ENCODE measurements at places on chromosomes 13 and 19.

- peak; percentile 78 for DNase-seq
Measured at GRCh38 chr19:39031368-39032062, 834 bp downstream of the FBXO27 start.

DNA sequence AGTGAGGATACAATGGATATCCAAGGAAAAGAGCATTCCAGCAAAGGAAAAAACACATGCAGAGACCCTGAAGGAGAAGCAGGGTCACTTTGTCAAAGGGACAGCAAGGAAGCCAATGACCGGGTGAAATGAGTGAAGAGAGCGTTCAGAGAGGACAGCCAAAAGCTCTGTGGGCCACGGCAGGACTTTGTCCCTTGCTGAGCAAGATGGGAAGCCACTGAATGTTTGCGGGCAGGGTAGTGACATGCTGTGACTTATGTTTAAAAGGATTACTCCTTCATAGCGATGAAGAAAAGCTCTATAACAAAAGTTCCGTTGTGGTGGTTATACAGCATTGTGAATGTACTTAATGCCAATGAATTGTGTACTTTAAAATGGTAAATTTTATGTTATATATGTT lies 16.5 kb downstream of the ZAR1L start:
- no peak for DNase-seq

GRCh38 chr19:6417713-6418561 lies 6.7 kb downstream of the KHSRP start:
- DNase-seq, result no peak

DNA sequence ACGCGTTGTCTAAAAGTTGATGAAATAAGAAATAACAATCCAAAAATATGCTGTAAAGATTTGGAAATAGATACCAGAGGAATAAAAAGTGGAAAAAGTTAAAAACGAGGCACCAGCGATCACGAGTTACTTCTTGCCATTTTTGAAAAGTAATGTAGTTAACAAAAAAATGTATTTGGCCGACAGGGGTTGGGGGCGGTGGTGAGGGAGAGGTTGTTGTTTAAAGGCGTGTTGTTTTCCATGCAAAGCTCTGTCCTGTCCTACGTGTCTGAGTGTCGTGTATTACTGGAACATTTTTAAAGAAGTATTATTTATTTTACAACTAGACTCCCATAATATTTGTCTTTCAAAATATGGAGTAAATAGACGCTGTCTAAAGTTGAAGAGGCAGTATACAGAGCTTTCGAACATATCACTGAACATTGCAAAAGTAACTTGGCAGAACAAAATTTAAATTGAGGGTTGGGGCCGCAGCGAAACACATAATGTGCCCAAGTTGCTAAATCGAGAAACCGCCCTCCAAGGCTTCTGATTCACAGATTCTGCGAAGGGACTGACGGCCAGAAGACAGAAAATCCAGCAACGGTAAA lies 823 bp downstream of the FBXO17 start:
- DNase-seq, result no peak

DNA sequence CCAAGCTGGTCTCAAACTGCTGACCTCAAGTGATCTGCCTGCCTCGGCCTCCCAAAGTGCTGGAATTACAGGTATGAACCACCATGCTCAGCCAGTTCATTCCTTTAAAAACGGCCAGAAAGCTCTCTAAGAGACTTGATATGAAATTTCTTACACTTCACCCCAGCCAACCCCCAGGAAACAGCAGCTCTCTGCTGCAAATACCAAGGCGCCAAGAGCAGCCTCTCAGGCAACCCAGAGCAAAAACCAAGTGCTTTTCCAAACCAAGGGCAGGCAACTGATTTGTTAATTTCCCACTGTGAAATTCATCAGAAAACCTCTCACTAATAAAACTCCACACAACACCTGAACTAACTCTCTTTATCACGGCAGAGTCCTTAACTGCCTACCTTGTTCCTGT lies 44.9 kb downstream of the LATS2 start:
- no peak for DNase-seq

DNA sequence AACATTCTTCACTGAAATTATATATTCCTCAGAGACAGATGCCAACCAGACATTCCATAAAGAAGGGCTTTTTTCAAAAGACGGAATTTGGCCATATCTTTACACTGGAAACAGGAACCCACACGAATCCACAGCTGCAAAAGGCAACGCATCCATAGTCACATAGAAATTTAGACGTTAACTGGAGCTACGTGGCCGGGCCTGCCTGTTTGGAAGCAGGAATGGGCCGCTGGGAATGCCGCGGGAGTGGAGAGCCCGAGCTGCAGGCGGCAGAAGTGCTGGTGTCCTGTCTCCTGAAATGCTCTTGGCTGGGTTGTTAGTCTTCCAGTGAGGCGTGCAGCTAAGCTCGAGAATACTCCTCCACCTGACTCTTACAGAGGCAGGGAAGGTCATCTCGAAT lies 122.2 kb downstream of the KL start:
- no peak for DNase-seq

DNA sequence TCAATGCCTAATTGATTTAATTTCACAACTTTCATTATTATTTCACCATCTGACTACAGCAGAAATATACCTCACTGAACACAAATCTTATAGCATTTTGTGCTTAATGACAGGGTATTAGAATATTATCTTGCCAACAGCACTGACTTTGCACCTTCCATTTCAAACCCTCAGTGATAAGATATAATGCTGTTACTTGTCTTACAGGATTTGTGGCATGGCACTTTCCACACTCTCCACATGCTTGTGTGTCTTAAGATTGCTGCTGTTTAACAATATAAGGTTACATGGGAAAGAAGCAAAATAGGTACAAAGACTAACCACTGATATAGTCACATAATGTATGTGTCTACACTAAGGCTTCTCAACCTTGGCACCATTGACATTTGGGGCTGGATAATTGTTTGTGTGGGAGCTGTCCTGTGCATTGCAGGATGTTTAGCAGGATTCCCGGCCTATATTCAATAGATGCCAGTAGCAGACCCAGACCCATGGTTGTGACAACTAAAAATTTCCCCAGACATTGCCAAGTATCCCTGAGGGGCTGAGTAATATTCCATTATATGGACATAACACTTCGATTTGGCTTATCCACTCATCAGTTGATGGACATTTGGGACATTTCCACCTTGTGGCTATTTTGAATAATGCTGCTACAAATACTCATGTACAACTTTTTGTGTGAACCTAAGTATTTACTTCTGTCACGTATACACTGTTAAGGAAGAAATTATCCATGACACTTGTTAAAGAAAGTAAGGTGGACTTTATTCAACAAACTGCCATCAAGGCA lies 5.7 kb upstream of the DIAPH3 start:
- DNase-seq, result no peak

DNA sequence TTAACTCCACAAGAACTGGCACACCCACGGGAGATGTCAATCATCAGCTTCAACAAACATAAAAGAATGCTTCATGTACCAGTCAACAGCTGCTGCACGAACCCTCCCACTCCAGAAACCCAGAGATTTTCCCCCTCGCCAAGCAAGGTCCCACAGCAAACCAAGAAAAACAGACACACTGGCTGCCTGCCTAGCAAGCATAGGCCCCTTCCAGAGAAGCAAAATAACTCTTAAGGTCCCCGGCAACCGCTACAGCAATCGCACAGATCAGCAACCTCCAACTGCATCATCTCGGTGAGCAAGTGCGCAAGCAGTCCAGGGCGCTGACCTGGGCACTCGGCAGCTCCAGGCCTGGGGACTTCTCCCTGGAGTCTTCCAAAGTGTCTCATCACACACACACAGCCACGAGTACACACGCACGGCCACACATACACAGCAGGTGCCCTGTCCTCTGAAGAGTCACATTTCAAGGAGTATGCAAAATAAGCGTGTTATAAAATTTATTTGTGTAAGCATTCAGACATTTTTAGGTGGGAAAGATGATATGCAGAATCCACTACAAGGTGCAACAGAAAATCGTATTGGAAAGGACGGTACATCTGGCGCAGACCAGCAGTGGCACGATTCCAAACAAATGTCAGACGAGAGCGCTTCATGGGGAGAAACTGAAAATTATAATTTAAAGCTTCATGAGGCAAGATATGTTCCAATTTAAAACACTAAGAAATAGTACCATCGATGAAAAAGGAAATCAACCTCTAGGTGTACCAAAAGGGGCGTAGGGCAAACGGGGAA lies 125.0 kb downstream of the STK24 start:
- no peak for DNase-seq

- DNase-seq, result no peak
Measured at GRCh38 chr19:1648459-1648849, 4.0 kb downstream of the TCF3 start.

- DNase-seq, result no peak
Measured at GRCh38 chr13:32941368-32941767, 74.9 kb upstream of the KL start.

GRCh38 chr19:39356647-39357046 lies 14.4 kb downstream of the SAMD4B start:
- no peak for DNase-seq

- no peak for DNase-seq
Measured at GRCh38 chr13:110984381-110984780, 69.5 kb upstream of the ANKRD10 start.

- no peak for DNase-seq
Measured at GRCh38 chr13:65855242-65855805, 1374.8 kb downstream of the PCDH9 start.

DNA sequence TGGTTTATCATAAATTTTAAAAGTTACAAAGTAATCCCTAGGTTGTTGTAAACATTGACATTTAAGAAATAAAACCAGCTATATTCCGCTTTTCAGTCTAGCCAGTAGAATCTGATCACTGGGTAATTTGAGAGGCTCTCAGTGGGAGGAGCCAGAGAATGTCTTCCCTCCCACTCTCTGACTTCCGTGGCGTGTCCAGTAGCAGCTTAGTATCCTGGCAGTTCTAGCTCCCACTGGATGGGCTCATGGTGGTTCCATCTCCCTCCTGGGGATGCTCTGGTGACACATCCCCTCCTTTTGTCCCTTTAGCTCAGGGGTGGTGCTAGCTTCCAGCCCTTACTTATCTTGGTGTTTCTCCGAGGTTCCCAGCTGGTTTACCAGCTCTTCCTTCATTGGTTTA lies 34.5 kb downstream of the MTUS2 start:
- no peak for DNase-seq

DNA sequence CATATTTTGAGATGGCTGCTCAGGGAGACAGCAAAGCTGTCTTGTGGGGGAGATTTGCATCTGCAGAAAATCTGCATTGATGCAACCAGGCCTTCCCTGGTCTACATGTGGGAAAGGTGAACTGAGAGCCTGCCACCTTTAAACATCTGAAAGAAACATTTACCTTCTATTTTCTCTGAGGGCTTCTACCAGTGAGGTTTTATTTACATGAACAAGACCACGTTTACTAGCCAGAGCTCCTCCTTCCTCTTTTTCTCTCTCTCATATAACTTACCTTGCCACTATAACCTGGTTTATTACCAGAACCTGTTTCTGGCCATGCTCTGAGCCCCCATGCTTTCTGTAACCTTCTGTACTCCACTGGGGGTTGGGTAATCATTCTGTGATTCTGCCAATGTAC lies 14.4 kb upstream of the RUBCNL start:
- no peak for DNase-seq

- DNase-seq, result no peak
Measured at GRCh38 chr13:41588899-41589298, 131.5 kb downstream of the RGCC start.

GRCh38 chr13:46551410-46552302 lies 1.3 kb upstream of the LRCH1 start:
- no peak for DNase-seq

GRCh38 chr13:98172590-98173422 lies 4.3 kb downstream of the RNF113B start:
- DNase-seq, result no peak

DNA sequence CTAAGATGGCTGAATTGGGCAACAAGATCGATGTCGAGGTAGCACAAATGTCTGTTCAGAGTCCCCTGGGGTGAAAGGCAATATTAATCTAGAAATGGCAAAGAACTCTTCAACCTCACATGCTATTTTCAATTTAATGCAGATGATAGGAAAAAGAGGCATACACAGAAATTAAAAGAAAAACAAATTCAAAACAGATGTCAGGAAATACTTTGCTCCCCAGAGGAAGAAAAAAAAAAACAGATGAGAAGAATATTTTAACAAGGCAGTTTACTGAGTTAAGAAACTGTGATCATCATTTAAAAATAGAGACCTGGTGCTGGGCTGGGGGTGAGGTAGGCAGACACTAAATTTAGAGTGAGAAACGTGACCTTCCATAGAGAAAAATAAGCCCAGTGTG lies 421.9 kb upstream of the ARGLU1 start:
- DNase-seq, result no peak

DNA sequence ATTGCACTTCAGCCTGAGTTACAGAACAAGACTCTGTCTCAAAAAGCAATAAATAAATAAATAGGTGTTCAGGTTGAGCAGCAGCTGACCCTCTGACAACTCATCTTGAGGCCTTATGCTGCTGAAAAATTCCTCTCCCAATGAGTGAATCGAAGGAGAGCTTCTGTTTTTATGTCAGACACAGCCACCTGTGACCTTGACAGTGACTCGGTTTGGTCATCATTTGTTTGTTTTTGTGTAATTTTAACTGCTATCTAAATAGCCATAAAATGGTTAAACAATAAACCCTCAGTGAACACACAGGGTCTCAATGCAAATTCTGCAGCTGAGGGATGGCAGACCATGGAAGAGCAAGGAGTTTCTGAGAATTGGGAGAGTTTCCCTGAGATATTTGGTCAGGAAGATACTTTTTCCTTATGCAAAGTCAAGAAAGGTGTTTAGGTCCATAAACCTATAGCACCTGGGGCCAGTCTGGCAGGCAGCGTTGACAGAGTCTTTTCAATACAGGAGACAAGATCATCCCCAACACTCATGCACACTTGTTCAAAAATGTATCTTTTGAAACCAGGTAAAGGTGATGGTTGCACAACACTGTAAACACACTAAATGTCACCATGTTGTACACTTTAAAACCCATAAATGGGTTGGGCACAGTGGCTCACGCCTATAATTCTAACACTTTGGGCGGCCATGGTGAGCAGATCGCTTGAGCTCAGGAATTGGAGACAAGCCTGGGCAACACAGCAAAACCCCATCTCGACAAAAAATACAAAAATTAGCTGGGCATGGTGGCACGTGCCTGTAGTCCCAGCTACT lies 16.6 kb upstream of the SLC25A30 start:
- DNase-seq, result no peak
